ENCODE measurements at places on chromosomes 11 and 22.

DNA sequence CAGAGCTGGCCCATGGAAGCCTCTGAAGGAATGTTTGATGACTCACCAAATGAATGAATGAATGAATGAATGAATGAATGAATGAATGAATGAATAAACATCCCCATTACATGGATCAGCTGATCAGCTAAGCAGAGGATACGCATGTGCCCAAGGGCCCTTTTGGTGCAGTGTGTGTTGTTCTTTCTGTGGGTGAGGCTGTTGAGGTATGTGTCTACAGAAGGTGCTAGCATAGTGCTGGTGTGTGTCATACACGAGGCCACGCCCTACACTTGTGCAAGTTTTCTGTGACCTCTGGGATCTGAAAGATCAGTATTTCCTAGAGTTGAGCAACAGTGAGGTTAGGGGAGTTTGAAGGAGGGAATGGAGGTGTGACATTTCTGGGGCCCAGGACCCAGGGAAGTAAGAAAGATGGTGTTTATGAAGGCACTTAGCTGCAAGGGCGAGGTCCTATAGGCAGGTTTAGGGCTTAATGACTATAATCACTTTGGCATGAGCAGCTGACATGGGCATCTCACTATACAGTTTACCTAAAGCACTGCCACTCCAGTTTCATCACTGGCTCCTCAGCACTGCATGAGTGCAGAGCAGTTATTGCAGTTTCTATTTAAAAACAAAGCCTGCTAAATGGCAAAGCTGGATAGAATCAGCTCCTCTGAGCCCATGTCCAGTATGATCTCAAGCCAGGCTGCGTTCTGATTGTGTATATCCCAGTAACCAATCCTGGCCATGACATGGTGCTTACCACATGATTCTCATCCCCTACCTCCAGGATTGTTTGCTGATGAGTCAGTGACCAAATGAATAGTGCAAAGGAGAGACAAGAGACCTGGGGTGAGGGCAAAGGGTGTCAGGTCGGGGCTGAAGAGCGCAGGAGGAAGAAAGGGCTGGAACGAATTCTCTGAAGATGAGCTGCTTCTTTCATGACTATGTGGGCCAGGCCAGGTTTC, 36.4 kb upstream of the E2F8 start:
- no peak for DNase-seq

- DNase-seq, result no peak
Measured at GRCh38 chr11:113279591-113279990, 34.8 kb upstream of the TTC12 start.

DNA sequence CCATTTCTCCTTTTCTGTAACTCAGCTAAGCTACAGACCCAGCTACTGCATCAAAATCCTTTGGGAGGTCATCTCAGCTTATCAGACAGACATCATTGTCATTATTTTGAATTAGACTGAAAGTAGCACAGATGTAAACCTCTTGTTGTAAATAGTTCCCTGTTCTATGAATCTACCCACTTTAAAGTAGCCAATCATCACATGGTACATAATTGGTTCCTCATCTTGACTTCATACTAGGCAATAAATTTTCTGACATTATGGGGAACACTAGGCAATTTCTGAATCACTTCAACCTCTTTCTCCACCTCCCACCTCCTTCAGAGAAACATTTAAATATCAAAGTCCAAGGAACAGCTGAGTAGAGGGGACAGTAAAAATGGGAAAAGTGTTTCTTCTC, 47.9 kb downstream of the MPPED2 start:
- DNase-seq, result no peak

GRCh38 chr11:62847767-62848314, 8.5 kb upstream of the WDR74 start:
- no peak for DNase-seq

DNA sequence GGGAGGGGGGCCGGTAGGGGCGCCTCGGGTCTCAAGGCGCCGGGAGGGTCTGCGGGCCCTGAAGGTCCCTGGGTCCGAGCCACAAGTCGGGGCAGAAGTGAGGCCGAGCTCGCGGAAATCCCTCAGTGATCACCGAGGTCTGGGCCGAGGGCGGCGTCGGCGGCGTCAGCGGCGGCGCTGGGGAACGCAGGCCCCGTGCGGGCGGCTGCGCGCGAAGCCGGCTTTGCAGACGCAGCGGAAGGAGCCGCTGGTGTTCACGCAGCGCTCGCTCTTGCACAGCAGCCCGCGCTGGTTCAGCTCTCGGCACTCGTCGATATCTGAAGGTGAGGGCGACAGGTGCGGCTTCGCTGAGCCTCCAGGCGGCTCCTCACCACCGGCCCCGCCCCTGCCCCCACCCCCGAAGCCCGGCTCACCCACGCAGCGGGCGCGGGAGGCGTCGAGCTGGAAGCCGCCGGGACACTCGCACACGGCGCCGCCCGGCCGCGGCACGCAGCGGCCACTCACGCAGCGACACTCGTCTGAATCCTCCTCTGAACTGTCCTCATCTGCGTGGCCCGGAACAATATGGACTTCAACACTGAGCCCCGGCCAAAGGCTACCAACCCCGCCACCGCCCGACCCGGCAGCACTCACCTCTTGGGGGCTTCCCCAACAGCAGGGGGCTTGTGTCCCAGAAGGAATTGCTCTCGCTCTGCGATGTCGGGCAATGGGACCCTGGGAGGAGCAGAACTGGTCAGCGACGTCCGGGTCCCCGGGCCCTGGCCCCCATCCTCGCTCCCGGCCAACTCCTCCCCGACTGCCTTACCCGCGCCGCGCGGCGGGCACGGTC, 14.2 kb downstream of the SCYL1 start:
- no peak for DNase-seq

- DNase-seq, result no peak
Measured at GRCh38 chr11:24091594-24091993, 405.3 kb upstream of the LUZP2 start.

DNA sequence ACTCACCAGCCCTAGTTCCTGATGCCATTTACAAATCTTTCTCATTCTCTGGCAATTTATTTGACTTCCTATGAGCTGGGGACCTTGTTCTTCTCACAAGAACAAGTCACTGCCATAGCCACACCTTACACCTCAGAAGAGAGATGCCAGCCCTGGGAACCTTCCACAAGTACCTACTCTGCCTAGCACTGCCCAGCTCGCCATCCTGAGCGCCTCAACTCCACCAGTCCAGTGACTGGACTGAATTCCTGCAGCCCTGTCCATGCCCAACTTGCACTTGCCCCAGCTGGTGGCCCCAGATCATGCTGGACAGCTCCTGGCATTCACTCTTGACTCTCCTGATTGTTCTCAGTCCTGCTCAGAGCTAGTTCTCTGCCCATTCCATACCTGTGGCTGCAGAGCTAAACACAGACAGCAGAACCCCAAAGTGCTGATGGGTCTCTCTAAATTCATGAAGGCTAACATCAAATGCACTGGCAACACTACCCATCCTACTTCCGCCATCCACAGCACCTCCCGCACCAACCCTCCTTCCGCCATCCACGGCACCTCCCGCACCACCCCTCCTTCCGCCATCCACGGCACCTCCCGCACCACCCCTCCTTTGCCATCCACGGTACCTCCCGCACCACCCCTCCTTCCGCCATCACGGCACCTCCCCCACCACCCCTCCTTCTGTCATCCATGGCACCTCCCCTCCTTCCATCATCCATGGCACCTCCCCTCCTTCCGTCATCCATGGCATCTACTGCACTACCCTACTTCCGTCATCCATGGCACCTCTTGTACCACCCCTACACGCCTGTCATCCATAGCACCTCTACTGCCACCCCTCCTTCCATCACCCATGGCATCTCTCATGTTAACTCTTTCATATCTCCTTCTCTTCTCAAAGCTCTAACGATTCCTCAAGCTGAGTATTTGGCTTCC, 23.6 kb upstream of the SLC25A1 start:
- DNase-seq, result no peak

DNA sequence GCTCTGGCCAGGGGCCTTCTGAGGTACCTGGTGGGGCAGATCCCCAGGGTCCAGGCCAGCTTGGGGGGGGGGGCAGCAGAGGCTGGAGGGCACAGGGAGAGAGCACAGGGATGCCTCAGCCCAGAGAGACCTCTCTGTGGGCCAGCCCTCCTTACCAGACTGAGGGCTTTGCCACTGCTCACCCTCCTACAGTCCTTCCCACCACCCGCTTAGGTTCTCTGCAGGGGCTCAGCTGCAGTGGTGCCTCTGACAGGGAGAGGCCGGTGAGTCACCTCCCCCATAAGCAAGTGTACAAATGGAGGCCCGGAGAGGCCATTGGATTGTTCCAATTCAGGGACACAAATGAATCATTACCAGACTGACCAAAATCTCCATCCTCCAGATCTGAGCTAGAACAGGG, 68.1 kb upstream of the LMO1 start:
- no peak for DNase-seq

DNA sequence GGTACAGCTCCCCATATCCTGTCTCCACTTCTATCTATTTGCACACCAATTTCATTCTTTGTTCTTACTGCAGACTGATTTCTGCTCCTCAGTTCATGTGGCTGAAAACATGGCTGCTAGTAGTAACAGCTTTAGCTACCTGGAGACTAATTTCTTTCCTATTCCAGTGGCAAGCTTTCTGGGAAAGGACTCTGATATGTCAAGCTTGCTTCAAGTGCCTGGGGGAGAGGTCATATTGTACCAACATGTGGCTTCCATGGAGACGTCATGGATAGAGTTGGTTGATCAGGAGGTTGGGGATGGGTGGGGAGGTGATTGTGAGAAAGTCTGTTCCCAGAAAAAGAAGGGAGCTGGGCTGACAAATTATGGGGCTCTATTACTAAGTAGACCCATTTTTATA, 44.9 kb downstream of the ADM start:
- DNase-seq, result no peak
